ENCODE measurements at places on chromosomes 5 and 9. TPM values are rescaled to one million over a fixed set of nuclear protein-coding genes. Genes with fewer than 3 reads are reported as not detected.

Gene HTR1A
- total RNA-seq, result not detected

Gene NOL6
- 43.7 TPM for total RNA-seq

Gene NRG2
- 0.66 TPM for total RNA-seq

Gene MYMK
- total RNA-seq, result not detected

Gene FLT4
- total RNA-seq, result 2.6 TPM

Gene TARS1
- total RNA-seq, result 66.6 TPM

Gene TAS2R1
- not detected for total RNA-seq

Gene NDFIP1
- 39.2 TPM for total RNA-seq

Gene RLN2
- total RNA-seq, result not detected

DNA sequence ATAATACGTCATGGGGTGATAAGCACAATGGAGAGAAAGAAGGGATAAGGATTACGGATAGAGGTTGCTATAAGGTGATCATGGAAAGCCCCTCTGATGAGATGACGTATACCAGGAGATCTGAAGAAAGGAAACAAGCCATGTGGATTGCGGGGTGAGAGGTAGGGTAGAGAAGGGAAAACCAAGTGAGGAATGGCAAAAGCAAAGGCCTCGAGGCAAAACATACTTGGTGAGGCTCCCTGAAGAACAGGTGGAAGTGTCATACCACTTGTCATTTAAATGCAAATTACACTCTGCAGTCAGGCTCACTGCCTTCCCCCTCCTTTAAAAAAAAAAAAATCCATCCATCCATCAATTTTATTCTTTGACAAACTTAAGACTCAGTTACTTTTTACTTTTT, 420.8 kb downstream of the RAB3C start:
- no peak for DNase-seq

- DNase-seq, result no peak
These were observed 157.2 kb upstream of the PANK3 start for GRCh38 chr5:168736281-168736831.

DNA sequence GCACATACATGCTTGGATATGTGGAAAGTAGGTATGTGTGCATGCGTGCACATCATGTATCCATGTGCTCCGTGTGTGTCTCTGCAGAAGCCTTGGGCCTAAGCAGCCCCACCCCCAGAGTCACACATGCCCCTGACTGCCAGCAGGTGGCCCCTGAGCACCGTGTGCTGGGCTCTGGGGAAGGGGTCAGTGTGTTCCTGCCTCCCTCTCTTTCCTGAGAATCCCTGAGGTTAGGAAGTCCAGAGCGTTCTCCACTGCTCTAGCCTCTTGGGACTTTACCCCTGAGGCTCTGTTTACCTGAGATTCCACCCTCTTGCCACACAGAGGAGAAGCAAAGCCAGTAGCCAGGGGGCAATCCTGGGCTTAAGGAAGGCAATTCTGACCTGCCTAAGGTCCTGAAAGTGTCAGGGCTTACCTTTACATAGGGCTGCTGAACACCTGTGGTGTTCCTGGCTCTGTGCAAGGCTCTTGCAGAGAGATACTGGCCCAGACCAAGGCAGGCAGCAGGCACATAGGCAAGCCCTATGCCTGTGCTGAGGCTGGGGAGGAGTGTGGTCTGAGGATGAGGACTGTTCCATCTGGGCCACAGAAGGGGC, 207.3 kb downstream of the TMEM38B start:
- no peak for DNase-seq

DNA sequence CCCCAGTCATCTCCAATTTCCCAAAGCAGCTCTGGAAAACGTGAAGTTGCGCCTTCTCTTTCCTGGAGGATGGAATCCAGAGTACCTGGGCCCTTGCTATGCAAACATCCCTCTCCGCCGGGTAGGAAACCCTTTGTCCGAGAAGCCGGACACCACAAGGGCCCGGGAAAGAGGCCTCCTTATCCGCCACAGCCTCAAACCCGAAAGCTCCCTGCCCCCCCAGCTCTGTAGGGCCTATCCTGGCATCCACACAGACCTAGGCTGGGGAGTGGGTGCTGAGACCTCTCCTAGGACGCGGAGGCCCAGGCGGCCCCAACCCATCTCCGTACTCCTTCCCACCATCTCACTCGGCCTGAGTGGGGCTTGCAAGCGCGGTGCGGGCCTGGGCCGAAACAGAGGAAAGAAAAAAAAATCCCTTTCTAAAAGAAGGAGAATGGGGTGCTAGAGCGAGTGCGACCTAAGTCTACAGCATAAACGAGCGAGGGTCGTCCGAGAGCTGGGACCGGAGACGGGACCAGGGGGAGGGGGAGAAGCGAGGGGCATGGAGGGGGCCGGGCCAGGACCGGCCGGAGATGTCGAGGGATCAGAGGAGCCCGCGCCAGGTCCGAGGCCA, 624 bp downstream of the FBXW11 start:
- DNase-seq, result no peak

- no peak for DNase-seq
These were observed 139.8 kb upstream of the COL5A1 start for GRCh38 chr9:134501761-134502265.

DNA sequence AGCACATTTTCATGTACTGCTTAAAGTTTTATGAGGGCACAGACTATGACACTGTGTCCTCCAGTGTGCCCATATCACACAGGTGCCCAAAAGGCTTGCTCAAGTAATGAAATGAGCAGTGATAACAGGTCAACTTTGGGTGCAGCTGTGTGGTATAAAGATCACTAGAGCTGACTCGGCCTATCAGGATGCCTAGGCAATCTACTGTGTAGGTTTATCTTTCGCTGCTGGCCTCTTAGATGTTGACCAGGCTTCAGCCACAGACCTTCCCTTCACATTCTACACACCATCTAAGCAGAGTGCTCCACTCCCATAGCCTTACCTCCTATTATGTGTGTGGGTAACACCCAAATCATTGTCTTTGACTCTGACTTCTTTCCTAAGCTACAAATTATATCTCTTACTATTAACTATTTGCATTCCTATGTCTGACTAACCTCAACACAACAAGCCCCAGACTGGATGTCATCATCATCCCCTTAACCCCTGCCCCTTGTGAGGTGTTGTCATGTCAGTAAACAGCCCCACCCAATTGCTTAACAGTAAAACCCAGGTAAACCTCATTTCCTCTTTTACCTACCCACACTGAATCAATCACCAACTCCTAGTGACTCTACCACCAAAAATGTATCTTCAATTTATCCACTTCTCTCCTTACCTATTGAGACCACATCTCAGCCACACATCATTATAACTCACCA, 2.5 kb downstream of the SREK1IP1 start:
- DNase-seq, result no peak

DNA sequence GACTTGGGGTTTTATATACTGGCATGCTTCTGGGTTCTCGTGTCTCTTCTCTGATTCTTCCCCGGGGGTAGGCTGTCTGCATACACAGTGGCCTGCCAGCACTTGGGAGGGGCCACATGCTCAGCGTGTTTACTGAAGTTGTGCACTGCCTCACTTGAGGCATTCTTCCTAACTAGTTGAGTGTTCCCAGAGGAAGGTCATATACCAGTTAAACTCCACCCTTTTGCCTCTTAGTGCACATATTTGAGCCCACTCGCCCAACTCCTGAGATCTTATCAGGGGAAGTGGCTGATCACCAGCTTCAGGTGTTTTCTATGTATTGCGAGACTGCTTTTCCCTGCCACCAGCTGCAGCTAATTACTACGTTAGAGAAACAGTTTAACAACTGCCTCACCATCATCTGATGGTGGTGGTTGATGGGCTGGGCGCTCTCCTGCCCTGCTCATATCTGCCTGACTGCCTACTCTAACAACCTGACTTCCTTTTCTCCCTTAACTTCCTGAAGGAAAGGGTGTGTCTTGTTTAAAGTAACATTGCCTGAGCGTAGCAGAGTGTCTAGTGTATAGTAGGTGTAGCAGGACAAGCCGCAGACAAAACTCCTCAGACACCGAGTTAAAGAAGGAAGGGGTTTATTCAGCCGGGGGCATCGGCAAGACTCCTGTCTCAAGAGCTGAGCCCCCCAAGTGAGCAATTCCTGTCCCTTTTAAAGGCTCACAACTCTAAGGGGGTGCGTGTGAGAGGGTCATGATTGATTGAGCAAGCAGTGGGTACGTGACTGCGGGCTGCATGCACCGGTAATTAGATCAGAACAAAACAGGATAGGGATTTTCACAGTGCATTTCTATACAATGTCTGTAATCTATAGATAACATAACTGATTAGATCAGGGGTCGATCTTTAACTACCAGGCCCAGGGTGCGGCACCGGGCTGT, 60.1 kb upstream of the CLINT1 start:
- DNase-seq, result no peak

DNA sequence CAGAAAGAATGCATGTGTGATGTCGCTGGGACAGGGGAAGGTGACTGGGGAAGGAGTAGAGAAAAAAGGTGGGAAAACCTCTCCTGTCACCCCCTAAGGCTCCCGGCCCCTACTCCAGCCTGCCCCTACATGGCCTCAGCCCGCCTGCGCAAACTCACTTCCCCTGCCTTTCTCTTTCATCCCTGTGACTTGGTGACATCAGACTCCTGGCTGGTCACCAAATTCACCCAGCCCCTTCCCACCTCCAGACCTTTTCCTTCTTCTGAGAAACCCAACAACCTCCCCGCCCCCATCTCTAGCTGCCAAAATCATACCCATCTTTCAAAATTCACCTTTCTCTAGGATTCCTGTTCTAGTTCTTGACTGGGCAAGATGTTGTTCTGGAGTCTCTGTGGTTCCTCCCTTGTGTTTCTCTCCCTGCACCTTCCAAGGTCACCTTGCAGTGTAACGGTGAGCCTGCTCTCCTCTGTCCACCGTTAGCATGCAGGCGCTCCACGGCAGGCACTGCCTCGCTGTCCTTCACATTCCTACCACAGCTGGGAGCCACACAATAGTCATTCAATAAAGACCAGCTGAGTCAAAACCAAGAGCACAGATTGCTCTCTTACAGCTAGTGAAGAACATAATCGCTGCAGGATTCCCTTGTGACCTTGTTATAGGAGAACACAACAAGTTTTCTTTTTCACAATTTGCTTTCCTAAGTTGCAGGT, 134.5 kb downstream of the FANCC start:
- no peak for DNase-seq

GRCh38 chr9:94787266-94787665, 60.8 kb downstream of the AOPEP start:
- no peak for DNase-seq

GRCh38 chr9:80928697-80929096, 760.6 kb downstream of the TLE1 start:
- DNase-seq, result no peak

GRCh38 chr9:34131571-34131970, 5.1 kb upstream of the DCAF12 start:
- DNase-seq, result no peak

DNA sequence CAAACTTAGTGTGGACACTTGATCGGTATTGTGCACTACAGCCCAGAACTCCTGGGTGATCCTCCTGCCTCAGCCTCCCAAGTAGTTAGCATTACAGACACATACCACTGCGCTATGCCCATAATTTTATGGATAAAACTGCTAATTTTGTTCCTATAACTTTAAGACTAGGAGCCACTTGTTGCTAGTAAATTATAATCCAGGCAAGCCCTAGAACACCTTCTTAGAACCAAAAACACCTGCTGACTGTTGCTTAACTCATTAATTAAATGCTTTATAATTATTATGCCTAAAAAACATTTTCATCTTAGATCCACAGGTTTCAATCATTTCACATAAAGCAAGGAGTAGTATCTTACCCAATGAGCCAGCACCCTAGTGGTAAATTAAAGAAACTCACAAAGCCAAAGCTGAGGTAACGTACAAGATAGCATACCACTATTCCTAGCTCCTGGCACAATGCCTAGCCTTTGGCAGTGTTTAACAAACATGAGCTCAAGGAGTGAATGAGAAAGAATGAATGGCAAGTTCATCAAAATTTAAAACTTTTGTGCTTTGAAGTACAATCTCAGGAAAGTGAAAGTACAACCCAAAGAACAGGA, 5.4 kb downstream of the MRPS27 start:
- DNase-seq, result no peak

GRCh38 chr5:176744584-176744965, 65.8 kb upstream of the UNC5A start:
- DNase-seq, result no peak

GRCh38 chr9:133727277-133727875, 10.8 kb downstream of the SARDH start:
- DNase-seq, result no peak

DNA sequence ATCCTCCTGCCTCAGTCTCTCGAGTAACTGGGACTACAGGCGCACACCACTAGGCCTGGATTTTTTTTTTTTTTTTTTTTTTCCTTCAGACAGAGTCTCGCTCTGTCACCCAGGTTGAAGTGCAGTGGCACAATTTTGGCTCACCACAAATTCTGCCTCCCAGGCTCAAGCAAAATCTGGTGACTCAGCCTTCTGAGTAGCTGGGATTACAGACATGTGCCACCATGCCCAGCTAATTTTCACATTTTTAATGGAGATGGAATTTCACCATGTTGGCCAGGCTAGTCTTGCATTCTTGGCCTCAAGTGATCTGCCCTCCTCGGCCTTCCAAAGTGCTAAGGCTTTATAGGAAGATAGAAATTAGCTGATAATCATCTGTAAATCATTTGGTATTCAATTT, 43.9 kb downstream of the NSA2 start:
- DNase-seq, result no peak

GRCh38 chr9:136587145-136587943, 41.5 kb upstream of the NOTCH1 start:
- no peak for DNase-seq

GRCh38 chr5:98497418-98497817, 276.0 kb upstream of the RGMB start:
- no peak for DNase-seq

DNA sequence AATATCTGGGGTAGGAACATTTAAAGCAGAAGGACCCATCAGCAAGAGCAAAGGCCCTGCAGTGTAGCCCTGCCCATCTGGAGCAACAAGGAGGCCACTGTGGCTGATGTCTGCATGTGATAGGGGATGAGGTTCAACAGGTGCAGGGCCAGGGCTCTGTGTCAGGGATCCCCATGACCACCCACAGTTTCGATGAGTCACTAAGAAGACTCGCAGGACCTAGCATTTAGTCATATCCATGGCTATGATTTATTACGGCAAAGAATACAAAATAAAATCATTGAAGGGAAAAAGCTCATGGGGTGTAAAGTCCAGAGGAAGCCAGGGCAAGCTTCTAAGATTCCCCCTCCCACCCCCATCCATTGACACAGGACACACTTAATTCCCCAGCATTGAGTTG, 188.6 kb downstream of the ADGRV1 start:
- DNase-seq, result no peak

GRCh38 chr5:171595801-171596231, 176.4 kb downstream of the FGF18 start:
- DNase-seq, result no peak

DNA sequence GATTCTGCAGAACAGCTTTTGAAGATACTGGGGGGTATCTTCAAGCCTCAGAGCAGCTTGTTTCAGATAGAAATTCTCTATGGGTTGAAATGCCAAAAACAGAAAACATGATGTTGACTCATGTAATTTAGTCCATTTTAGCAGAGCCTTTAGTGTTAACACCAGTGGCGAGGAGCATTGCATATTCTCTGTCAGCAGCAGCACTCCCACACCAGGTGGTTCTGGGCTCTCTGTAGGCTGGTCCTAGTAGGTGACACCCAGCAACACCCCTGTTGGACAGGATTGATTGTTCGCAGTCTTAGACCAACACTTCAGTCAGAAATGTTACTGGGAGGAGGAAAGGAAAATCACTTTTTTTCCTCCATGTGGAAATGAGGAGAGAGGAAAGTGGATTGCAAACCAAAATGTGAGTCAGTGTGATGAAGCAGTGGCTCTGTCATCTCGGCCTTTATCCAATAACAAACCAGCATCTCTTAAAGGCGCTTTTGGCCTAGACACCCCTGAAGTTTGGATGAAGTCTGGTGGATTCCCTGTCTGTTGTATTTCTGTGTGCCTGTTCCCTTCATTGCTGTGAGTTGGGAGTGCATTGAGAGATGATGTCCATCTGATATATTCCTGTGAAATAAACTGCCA, 16.8 kb downstream of the SLC46A2 start:
- DNase-seq, result no peak

Measured in esophagus squamous epithelium (tissue), 5 donors.